ENCODE measurements at places on chromosomes 6 and 20. TPM values are rescaled to one million over a fixed set of nuclear protein-coding genes. Genes with fewer than 3 reads are reported as not detected.

DNA sequence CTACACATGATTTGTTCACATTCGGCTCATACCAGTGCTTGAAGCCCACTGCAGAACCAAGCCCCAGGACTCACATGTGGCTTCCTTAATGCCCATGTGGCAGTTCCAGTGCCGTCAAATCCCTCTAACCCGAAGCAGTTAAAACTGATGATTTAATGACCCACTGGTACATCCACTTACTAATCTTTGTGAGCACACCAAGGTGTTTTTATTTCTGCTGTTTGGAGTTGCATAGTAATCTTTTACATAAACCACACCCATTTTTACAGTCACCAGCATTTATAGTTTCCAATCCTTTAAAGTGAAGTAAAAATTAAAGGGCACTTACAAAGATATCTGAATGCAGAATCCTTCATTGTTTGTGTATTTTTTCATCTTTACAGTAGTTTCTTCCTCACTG, 232.0 kb downstream of the ANKRD60 start:
- DNase-seq, result no peak

- DNase-seq, result peak; percentile 66
These were observed 161.8 kb upstream of the SCGN start for GRCh38 chr6:25490018-25490801.

DNA sequence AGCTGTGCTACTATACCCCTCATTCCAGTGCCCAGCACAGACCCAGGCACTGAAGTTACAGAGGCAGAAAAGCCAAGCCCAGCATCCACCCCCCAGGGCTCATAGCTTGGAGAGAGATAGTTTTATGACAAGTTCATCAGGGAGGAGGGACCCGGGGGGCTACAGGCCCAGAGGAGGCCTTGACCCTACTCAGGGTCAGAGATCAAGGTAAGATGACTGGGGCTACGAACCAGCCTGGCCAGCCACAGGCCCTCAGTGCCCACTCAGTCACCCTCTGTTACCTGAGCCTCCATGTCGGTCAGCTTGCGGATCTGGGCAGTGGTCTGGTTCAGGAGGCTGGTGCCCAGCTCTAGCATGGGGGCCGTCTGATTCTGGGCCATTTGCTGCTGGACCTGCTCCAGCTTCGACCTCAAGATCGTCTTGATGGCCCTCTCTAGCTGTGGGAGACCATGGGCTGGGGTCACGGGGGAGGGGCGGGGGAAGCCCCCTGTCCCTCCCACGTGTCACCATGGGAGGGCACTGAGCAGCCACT, 26.1 kb downstream of the ANGPT4 start:
- DNase-seq, result no peak

DNA sequence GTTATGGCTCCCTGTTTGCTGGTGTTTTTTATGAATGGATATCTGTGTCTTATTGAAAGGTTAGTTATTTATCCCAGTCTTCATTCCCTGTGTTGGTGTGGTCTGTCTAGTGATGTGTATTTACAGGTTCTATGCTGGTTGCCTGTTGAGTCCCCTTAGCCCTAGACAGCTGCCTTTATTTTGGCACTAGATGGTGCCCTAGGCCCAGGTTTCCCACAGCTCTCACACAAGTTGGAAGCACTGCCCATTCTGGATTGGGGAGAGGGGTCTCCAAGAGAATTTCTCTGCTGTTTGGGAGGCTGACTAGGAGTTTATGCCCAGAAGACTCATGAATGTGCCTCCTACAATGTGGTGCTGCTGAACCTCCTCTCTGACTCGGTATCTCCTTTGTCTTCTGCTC, 12.4 kb downstream of the GRM1 start:
- peak; percentile 11 for DNase-seq

DNA sequence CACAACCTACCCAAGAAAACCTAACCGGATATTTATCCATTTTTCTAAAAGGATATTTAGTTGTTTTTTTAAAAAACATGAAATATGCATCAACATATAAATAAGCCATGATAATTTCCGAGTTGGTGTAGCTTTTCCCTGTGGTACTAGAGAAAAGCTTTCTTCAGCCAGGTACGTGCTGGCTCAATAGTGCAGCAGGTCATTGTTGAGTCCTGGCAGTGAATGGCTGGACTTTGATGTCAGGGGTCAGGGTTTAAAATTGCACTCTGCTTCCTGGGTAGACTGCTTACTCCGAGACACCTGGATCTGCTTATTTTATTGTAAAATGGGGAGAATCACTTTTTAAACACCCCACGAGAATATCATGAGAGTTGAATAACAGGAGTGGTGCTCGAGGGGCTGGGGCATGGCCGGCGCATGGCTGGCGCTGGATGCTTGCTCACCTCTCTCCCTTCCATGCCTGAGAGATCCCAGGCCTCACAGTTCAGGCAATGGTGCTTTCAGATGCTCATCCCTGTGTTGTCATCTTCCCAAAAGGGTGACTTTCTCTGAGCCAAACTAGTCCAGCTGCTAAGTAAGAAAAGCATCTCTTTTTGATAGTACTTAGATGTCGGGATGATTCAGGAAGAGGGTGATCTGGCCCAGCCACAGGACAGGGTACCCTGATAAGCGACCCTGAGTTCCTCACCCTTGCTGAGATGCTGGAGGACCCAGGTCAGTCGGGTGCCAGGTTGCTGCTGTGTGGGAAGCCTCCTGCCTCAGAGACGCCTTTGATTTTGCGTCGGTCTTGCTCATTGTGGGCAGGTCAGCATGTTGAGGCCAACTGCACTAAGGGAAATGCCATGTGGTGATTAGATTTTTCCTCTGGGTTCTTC, 269.1 kb upstream of the FOXQ1 start:
- DNase-seq, result no peak

DNA sequence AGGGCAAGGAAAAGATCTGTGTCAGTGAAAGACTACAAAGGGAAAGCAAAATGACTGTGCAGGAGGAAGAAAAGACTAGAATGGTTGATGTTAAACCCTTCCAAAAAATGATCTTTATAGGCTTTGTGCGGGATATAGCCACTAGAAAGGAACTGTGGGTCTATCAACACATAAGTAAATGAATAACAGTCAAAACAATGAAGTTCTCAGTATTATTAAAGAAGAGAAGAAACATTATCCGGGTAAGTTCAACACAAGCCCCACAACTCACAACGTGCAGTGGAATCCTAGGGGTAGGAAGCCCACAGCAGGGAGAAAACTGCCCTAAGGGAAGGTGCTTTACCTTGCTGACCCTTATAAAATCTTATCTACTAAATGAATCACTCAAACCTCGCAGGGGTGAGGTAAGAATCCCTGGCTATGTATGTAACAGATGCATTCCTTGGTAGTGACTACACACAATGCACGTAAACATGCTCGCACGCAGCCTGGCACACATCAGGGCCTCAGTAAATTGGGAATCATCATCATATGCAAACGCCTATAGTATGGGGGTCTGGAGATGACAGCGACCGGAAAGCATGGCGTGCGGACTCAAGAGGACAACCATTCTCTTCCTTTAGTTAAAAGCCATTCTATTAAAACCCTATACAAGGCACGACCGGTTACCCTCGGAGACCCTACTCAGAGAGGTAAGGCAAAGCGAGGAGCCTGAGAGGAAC, 11.3 kb downstream of the TFAP2A start:
- DNase-seq, result peak; percentile 95

GRCh38 chr20:18224968-18225568, 63.3 kb upstream of the ZNF133 start:
- peak; percentile 72 for DNase-seq

- no peak for DNase-seq
These were observed 193.8 kb downstream of the SMOC2 start for GRCh38 chr6:168634541-168635328.

EXOC2 gene
- 31.3 TPM for total RNA-seq

CTCFL gene
- not detected for total RNA-seq

TNNC2 gene
- not detected for total RNA-seq

RCAN2 gene
- not detected for total RNA-seq

HLA-DPB1 gene
- not detected for total RNA-seq

HSF2 gene
- total RNA-seq, result 12.0 TPM

NCOA3 gene
- 37.3 TPM for total RNA-seq

Data from mammary epithelial cell (primary cell).